ENCODE measurements at places on chromosomes 7 and 10.

- DNase-seq: no peak
These were observed 42.1 kb downstream of the CHN2 start for GRCh38 chr7:29236649-29237048.

GRCh38 chr7:30863706-30864035 lies 48.0 kb upstream of the AQP1 start:
- DNase-seq: no peak

GRCh38 chr10:23186697-23187096 lies 5.4 kb upstream of the PTF1A start:
- no peak for DNase-seq

GRCh38 chr10:95308389-95309302 lies 17.8 kb upstream of the PDLIM1 start:
- peak; percentile 98 for DNase-seq

DNA sequence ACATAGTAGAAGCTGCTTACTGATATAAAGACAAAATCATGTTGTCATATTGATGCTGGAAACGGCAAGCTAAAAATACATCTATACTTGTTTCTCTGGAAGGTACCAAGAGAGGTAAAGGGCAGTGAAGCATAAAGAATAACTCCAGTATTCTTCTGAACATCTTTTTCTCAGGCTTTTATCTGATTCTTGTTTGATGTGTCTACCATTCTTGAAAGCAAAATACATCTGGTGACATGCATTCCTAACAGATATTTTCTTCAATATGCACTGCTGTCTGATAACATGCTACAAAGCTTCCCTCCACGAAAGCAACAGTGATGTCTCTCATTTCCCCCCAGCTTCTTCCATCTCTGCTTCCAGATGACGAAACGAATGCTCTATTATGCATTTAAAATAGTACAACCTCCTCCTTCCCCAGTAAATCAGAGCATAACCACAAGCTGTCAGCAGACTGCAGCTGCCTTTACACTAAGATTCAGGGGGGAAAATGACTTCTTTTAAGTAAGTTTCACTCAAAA lies 100.8 kb downstream of the ARHGAP21 start:
- DNase-seq: no peak

DNA sequence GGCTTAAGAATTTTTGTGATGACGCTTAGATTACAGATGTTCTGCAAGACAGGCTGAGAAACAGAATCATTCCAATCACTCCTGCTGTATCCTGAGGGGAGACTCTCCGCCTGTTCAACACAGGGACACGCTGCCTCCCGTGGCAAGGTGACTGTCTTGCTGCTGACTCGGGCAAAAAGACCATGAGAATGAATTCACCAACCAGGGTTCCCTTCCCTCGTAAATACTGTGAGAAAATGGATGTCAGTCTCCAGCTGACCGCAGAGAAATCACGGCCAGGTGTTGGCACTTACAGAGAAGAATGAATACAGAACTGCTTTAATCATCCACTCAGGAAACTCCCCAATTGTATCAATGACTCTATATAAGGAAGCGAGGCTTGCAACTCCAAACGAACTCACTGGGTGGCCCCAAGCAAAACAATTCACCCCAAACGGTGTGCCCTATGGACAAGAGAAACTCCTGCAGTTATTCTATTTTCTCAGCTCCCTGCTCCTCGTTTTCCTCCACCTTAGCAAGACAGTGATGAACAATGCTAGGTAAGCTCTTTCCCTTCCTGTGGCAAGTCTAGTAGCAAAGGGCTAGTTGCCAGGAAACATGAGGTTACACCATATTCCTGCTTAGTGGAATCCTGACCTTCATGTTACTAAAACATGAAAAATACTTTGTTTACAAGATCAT lies 22.8 kb downstream of the GNA12 start:
- peak; percentile 85 for DNase-seq

DNA sequence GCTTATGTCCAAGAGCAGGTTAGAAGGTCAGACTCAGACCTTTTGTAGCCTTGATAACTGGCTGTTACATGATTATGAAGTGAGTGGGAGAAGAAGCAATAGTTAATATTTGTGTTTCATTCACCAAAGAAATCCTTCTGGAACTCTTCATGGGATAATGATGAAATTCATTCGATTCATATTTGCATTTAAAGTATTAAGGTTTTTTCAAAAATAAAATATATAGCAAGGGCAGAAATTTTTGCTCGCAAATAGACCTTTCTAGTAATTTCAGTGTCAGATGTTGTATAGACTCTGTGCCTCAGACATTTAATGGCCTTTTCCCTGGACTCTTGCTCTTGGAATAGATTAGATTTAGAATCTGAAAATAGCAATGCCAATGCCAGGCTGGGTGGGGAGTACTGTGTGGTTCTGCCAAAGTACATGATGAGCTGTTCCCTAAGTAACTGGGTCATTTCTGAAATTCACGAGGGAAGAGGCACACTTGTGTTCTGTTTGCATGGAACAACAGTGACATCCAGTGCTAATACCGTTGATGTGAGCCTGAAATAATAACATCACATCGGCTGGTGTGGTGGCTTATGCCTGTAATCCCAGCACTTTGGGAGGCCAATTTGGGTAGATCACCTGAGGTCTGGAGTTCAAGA lies 119.2 kb downstream of the MBL2 start:
- DNase-seq: no peak

- peak; percentile 6 for DNase-seq
These were observed 120.0 kb upstream of the SAMD8 start for GRCh38 chr10:74991435-74991834.

- DNase-seq: no peak
These were observed 145.1 kb downstream of the KCNMA1 start for GRCh38 chr10:77492368-77492994.

DNA sequence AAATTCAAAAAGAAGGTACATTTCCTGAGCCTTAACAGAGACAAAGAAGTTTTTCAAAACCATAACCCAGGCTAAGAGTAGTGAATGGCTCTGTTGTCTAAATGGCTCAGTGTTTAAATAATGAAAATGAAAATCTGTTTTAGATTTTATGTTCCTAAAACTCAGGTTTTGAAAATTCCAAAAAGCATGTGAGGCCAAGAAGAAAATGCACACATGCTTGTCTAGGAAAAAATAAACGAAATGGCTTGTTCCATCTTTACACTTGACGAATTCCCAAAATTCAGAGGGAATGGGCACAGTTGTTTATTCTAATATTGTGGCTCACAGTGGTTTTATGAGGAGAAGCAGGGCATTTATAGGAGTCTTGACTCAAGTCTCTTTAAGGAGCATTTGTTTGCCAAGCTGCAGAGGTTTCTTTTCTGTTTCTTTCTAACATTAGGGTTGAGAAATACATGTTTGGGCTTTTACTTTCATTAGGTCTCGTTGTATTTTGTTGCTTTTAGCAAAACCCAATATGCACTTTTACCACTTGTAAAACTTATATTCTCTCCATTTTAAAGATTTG lies 527.6 kb upstream of the ANKRD30A start:
- DNase-seq: no peak

DNA sequence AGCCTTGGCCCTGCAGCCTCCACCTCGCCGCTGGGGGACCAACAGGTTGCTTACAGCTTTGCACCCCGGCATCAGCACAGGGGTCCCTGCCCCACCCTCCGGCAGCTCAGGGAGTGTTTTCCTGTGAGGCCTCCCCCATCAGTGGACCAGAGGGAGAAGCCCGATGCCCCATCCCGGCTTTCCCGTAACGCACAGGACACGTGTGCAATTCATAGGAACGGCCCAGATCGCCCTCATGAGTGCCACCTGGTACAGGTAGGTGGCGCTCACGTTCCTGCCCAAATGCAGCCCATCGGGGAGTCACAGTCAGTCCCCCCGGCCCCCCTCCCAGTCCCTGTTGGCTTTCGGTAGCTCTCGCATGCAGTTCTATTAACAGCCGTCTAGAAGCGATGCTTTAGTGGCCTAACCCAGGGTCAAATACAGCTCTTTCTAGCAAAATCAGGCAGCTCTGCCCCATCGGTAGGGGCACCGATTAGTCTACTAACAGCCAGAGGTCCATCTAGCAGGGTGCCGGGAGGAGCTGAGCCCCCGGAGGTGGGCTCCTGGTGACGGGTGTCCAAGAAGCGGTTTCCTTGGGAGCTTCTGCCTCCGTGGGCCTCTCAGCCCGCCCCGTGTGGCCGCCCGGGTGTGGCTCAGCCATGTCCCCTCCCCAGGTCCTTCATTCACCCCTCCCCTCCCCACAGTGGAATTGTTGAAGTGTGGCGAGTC lies 48.4 kb upstream of the GTF2IRD1 start:
- no peak for DNase-seq

DNA sequence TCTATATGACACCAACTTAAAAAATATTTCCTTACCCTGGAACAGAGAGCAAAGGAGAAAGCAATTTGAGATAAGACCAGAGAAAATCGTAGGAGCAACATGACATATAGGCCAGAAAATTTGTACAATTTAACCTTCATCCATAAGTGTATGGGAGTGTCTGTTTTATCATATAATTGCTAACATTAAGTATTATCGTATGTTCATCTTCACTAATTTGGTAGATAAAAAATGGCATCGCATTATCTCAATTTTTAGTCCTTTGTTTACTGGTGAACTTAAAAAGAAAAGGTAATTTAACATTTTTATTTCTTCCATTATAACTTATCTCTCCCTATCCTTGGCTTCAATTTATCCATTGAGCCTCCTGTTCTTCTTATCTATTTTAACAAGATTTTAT lies 873.4 kb downstream of the KCNMA1 start:
- DNase-seq: no peak

DNA sequence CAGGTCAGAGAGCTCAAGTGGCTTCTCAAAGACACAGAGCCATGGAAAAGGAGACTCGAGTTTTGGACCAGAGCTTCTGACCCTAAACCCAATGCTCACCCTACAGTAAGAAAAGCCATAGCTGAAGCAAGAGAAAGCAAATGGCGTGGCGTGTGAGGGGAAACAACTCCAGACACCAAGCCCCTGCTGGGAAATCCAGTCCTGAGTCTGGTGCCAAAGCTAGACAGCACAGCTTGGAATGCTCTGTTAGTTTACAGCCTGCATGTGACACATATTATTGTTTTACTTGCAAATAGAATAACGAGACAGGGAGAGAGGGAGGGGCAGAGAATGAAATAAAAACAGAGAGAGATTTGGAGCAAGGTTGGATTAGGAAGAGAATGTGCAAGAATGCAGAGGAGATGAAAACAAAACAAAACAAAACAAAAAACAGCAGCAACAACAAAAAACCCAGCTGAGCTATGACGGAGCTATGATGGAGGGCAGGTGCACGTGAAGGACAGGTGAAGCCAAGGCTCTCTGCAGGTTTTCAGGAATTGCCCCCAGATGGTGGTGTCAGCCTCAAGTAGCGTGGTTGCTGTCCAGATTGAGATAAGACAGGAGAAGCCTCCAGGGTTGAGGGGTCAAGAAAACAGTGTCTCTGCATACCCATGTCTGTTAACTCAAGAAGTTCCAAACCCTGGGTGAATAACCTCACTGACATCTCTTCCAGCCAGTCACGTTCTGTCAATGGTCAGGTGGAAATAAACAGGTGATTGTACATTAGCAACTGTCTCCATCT lies 69.7 kb upstream of the LRRC18 start:
- no peak for DNase-seq

GRCh38 chr10:26453850-26454249 lies 15.7 kb downstream of the APBB1IP start:
- no peak for DNase-seq

- DNase-seq: no peak
These were observed 136.0 kb upstream of the COL1A2 start for GRCh38 chr7:94258418-94259300.

GRCh38 chr7:102413091-102413490 lies 16.9 kb downstream of the PRKRIP1 start:
- DNase-seq: no peak

DNA sequence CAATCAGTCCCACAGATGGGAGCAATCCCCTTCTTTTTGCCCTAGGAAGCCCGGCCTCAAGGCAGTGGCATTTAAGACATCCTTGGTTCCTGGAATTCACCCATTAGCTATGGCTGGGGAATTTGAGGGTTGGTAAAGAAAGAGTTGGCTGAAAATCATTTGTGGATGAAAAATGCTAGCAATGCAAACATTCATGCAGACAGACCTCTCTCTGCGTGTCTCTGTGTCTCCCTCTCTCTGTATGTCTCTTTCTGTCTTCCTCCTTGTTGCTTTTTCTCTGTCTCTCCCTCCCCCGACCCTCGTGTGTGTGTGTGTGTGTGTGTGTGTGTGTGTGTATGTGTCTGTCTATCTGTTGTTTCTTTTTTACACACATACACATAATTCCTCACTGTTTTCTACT lies 19.4 kb downstream of the LDB3 start:
- DNase-seq: no peak

DNA sequence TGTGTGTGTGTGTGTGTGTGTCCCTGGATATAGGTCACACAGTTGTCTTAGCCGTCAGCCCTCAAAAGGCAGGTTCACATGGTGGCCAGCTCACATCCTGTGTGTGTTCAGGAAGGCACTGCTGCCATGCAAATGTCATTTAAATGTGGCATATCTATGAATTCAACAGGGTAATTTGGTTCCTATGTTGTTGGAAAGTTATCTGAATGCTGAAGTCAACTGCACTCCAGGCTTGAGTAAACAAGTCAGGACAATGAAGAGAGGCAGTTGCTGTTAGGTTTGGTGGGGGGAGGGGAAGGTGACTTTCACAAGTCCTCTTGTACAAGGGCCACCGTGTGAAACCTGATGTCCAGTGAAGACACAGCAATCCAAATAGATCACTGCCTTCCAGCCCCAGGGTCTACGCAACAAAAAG lies 61.1 kb downstream of the PTPRE start:
- no peak for DNase-seq

DNA sequence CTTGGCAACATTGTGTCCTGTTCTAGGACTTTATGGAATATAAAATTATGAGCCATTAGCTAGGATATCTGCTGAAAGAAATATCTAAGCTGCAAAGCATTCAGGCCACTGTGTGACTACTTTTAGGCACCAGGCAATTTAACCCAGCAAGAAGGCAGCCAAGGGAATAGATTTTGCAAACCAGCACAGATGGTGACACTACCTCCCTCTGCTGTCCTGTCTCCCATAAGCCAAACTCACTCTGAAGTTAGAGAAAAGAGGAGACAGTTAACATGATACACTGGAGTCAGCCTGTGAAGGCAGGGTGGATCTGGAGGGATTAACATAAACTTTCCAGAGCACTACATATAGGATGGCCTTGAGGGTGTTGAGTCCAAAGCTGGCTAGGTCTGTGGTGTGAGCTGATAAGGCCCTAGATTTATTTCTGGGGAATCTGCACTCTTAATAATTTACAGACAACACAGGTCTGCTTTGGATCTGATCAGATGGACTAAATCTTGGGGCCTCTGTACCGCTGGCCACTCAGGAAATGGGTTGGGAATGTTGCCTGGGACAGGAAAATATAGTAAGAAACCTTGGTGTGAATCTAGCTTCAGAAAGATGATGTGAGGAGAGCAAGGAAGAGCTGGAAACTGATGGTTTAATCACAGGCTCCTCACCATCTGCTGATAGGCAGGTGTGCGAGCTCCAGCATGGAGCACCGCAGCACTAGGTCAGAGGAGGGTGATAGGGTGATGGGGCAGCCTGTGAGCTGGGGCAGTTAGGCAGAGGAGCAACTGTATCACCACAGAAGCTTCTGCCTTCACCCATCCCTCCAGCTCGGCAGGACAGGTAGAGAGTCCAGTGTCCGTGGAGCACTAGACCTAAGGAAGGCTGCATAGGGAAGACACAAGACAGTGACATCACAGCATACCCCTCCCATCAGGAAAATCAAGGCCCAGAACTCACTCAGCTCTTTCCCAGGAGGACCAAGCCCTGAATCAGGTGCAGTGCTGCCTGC lies 229.9 kb upstream of the PRSS1 start:
- no peak for DNase-seq

- DNase-seq: no peak
These were observed 32.9 kb downstream of the TMEM168 start for GRCh38 chr7:112757337-112757736.

Data from MCF 10A (cell line).